ENCODE measurements at places on chromosomes 12 and 14. TPM values are rescaled to one million over a fixed set of nuclear protein-coding genes. Genes with fewer than 3 reads are reported as not detected.
A peak's percentile ranks its signal among the peaks of the same experiment; 100 is the strongest.

DNA sequence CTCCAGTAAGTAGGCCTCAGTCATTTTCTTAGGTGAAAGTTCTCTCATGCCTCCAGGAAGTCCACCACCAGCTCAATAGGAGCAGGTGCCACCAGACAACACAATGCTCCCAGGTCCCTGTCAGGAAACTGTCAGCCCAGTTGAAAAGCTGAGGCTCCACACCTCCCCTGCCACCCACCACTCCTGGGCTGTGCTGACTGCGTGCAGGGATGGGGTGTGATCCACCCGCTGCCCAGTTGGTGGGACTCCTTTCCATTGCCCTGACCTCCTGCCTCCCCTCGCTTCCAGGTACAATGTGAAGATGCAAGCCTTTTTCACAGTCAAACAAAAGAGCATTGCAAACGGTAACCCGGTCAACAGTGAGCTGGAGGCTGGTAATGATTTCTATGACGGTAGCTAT is 64.8 kb upstream of the RIN3 start:
- no peak for DNase-seq

Gene NANOG
- total RNA-seq, result not detected

GRCh38 chr12:26128168-26128567 is 3.3 kb upstream of the BHLHE41 start:
- no peak for DNase-seq

DNA sequence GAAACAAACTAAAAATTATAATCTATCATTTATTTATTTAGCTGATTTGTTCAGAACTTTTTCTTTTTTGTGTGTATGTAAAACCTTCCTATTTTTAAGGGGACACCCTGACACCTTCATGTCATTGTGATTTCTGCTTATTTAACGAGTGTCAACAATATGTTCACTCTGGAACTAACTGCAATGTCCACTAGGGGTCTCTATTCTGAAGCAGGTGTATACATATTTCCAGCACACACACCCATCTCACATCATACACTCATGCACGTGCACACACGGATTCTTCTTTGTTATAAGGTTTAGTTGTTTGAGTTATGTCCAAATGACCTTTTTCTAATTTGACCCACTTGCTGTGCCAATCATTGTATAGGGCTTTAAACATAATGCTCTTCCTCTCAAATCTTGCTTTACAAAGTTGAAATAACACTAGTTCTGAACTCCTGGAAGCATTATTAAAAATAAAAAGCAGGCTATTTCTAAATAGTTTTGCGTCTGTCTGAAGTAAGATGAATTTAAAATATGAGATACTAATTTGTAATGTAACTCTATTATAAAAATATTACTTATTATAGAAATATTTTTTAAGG is 15.5 kb downstream of the E2F7 start:
- DNase-seq, result peak; percentile 46

- DNase-seq, result no peak
Observed at GRCh38 chr12:75294797-75295196, 35.3 kb downstream of the CAPS2 start.

GRCh38 chr12:7137908-7138307 is 7.7 kb downstream of the CLSTN3 start:
- no peak for DNase-seq

- DNase-seq, result no peak
Observed at GRCh38 chr12:13362260-13362841, 165.8 kb downstream of the EMP1 start.

DNA sequence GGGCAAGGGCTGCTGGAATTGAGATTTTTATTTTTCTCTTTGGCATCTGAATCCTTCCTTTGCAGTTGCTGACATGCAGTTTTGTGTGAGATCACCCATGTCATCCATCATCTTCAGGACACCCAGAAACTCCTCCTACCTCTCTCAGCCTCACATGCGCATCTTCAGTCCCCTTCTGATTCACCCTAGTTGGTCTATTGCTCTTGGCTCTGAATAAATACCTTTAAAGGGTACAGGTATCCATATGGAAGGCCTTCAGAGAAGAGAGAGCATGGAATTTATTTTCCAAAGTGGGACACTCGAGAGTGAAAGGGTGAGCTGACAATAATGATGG is 41.8 kb downstream of the NTF3 start:
- no peak for DNase-seq

DNA sequence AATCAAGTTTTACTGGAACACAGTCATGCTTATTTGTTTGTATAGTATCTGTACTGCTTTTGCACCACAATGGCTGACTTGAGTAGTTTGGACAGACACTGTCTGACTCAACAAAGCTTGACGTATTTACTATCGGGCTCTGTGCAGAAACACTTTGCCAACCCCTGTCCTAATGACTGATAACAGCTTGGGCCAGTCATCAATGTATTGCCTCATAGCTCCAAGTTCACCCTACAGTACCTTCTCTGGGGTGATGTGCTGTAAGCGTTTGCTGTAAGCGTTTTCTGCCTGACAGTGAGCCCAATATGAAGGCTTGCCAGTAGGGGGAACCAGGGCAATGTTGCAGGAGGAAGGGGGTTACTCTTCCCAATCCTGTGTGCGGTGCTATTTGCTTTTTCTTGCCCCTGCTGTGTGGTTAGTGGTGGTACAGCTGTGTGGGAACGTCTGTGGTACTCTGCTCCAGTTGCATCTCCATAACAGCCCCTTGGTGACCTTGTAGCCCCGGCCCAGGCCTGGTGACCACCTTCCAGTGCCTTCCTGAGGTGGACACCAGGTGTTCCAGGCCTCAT is 5.4 kb upstream of the CCDC177 start:
- no peak for DNase-seq

GRCh38 chr14:72519543-72519942 is 374.4 kb downstream of the DPF3 start:
- DNase-seq, result no peak

GRCh38 chr12:24905431-24905830 is 43.5 kb downstream of the BCAT1 start:
- DNase-seq, result no peak

DNA sequence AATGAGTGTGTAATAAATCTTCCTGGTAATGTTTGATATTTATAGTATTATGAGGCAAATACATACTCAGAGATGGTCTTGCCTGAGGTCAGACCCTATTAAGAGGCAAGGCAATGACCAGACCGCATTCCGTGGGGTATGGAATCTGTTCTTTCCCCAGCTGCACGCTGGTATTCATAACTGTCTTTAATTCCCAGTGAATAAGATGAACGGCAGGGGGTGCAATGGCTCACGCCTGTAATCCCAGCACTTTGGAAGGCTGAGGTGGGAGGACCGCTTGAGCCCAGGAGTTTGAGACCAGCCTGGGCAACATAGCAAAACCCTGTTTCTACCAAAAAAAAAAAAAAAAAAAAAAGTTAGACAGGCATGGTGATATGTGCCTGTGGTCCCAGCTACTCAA is 44.6 kb downstream of the ERO1A start:
- DNase-seq, result no peak

Gene OR6C2
- total RNA-seq, result not detected

Gene P2RX7
- total RNA-seq, result 23.5 TPM

Data from CD4-positive, CD25-positive, alpha-beta regulatory T cell (primary cell).